Stimulated activated CD4-positive, alpha-beta T cell treated with anti-CD3 and anti-CD28 coated beads, Interleukin-15, amount 100 ng/mL, for 24 hours (primary cell): ENCODE measurements at places on chromosomes 12 and 14.

- DNase-seq, result no peak
Measured at GRCh38 chr14:100158566-100159093, 815 bp downstream of the DEGS2 start.

GRCh38 chr14:75066691-75067090 is 2.8 kb upstream of the ZC2HC1C start:
- DNase-seq, result no peak

DNA sequence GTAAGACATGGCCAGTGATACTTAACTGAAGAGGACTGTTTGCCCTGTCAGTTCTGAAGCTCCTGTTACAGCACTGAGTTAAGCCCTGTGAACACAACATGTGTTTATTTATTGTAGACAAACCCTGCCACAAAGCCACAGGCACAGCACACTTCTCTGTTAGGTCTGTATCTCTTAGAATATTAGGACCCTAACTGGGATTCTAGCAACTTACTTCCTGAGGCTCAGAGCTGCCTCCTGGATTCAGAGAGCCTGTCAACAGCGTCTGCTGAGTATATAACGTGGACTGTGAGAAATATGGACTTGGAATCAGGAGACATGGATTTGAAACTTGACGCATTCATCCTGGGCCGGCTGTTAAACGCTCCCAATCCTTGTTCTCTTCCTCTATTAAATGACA is 135.0 kb upstream of the HIF1A start:
- DNase-seq, result no peak

GRCh38 chr12:64625243-64626077 is 15.2 kb downstream of the RASSF3 start:
- peak; percentile 53 for DNase-seq

GRCh38 chr14:69360438-69361108 is 37.5 kb downstream of the ERH start:
- DNase-seq, result peak; percentile 18

DNA sequence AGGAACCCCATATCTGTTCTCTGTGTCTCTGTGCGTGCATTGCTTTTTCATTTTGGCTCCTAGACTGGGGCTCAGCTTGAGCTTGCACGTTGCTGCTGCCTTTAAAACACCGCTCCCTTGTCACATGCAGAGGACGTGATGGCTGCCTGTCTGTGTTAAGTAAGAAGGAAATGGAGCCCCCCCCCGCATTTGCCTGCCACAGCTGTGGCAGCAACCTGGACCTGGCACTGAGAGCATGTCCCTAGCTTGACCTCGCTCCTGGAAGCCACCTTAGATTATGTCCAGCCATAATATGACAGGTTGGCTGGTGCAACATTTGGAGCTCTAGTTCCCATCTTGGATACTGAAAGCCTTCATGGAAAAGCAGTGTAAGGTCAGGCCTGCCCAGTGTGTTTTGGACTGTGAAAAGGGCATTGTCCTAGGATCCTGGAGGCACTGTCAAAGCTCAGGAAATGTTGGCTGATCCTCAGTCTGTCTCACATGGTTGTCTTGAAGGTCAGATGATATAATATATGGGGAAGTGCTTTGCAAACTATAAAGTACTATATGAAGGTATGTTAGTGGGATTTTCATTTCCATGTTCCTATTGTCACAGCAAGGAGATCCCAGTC is 73.8 kb downstream of the PRKCH start:
- no peak for DNase-seq

DNA sequence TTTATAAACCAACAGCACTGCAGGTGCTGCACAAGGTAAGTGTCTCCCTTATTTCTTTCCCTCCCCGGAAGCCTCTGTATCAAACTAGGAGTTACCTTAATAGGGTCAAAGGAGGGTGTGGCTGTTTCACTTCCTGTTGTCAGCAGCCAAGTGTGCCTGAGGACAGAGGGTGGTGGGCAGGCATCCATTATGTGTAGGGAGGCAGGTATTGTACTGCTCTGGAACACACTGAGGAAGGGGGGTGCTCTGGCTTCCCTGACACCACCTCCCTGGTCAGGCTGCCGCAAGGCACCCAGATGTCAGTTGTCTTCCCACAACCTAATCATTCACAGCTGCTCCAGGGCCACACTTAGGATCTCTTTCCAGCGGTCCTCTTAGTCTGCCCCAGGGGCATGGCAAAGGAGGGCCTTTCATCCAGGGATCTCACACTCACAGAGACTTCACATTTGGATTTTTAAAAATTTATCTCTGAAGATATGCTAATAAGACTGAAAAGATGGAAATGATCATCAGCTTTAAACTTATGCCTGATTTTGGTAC is 132.0 kb upstream of the ARHGAP5 start:
- peak; percentile 6 for DNase-seq

- no peak for DNase-seq
Measured at GRCh38 chr12:131507094-131507493, 203.8 kb upstream of the SFSWAP start.

- no peak for DNase-seq
Measured at GRCh38 chr12:51275088-51275487, 4.9 kb upstream of the SMAGP start.

GRCh38 chr14:40911141-40911540 is 695.5 kb upstream of the LRFN5 start:
- DNase-seq, result no peak

- no peak for DNase-seq
Measured at GRCh38 chr12:115950959-115951358, 326.5 kb downstream of the MED13L start.

GRCh38 chr12:92900941-92901340 is 28.2 kb downstream of the EEA1 start:
- no peak for DNase-seq

DNA sequence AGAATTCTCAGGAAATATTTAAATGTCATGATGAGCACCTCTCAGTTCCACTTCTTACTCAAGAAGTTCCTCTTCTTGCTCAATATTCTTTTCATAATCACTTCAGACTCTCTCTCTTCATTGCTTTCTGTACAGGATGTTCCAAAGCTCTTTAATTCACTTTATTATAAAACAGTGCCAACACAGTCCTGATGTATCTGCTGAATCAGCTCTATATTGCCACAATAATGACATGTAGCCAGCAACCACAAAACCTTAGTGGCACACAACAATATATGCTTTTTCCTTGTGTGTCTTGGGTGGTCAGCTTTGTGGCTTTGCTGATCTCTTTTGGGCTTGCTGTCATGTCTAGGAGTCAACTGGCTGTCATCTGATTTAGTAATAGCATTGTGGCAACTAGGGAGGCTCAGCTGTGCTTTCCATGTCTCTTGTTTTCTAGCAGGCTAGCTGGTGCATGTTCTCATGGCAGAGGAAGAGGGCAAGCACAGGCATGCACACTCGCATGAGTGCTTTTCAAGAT is 52.8 kb upstream of the SLC2A13 start:
- no peak for DNase-seq

- no peak for DNase-seq
Measured at GRCh38 chr14:91159182-91159581, 45.3 kb downstream of the DGLUCY start.

DNA sequence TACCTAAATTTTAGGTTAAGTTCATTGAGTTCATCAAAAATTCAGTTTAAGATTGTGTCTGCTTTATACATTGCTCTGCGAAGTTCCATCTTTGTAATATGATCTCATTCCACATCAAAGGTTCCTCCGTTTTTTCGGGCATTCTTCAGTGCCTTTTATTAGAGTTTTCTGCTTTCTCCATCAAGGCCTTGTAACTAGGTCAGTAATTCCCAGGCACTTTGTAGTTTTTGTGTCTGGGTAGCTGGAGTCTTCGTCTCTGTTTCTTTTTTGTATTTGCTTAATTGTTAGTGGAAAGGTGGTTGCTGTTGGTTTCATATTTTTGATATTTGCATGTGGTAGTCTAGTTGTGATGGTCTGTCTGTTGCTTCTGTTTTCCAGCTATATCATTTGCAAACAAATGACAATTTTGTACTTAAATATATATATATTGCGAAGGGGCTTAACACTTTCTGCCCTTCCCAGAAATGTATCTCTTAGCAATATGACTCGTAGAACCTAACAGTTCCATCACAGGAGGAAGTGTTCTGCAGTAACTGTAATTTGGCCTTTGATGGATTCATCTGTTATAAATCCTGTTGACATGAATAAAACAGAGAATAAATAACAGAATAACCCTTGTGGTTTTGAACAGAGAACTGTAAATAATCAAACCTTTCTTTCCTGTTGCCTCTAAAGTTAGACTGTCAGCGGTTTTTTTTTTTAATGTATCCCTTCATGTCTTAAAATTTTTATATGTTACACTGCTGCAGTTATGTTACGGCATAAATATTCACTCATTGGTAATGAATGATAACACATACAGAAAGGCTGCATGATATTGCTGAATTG is 88.4 kb upstream of the DYNC1H1 start:
- DNase-seq, result no peak

- DNase-seq, result no peak
Measured at GRCh38 chr12:70609203-70609602, 28.0 kb downstream of the PTPRB start.

GRCh38 chr12:3150931-3151835 is 74.0 kb downstream of the TSPAN9 start:
- DNase-seq, result no peak

DNA sequence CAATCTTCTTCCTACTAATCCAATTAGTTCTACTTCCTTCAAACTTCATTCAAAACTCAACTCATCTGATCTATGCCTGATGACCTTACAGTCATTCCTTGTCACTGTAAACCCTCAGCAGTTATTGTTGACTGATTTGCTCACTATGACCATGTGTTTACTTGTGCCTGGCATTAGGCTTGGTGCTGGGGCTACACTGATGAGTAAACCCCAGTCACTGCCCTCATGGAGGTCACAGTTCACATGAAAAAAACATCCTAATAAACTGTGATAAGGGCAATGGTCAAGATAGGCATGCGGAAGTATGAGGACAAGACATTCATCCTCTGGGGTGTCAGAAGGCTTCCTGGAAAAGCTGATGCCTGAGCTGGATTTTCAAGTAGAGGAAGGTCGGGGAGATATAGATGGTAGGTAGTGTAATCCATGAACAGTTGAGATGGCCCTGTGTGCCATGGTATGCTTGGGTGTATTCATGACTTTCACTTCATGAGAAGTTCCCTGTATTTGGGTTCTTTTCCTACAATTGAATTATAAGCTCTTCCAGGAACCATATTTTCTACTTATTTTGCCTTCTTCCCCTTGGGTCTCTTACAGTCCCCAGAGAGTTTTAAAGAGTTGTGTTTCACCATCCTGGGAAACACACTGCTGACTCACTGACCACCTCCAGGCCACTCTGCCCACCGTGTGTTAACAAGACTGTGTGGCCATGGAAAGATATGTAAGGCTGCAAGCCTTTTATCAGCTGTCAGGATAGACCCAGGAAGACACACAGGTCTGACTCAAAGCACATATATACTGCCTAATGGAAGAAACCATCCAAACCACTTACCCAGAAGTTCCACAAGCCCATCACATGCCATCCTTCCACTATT is 38.7 kb upstream of the DUSP6 start:
- DNase-seq, result peak; percentile 9

DNA sequence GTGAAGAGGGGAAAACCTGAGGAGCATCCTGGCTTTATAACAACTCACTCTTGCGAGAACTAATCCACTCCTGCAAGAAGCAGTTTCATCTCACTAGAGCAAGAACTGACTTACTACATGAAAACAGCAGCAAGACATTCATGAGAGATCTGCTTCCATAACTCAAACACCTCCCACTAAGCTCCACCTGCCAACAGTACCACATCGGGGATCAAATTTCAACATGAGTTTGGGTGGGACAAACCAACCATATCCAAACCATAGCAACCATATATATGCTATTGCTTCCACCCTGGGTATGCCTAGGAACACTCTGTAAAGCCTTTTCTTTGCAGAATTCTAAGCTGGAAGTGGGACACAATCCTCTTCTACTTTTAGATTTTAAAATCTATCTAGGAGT is 13.9 kb upstream of the AVPR1A start:
- no peak for DNase-seq

GRCh38 chr14:77306851-77307496 is 13.7 kb downstream of the POMT2 start:
- no peak for DNase-seq

GRCh38 chr12:42810006-42810405 is 220.5 kb upstream of the PRICKLE1 start:
- DNase-seq, result no peak

- DNase-seq, result no peak
Measured at GRCh38 chr12:21516281-21516680, 9.8 kb upstream of the SPX start.

DNA sequence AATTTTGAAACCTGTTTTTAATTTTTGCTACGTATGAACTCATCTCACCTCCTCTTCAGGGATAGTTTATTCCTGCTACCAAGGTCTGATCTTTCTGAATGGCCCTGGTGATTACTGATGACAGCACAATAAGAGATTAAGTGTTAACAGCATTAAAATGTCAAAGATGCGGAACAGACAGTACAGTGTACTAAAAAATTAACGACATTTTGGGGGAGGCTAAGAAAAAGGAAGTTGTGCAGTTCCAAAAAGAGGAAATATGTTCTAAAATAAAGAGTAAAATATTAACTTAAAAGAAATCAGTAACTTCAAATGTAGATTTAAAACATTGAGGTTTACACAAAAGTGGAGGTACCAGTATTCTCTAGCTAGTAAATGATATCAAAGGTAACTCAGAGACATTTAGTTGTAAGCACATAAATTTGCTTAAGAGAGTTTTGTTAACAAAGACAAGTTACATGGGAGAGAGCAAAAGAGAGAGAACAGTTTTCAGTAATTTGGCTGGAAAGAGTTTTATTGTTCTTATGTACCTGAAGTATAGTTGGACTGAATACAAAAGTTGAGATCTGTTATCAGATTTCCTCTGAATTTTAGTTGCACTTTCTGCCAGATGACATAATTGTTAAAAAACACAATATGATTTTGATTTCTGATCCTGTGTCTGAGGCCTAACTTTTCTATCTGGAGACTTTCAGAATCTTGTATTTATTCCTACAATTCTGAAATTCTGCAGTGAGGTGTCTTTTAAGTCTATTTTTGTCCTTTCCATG is 4.2 kb upstream of the CLECL1 start:
- no peak for DNase-seq

DNA sequence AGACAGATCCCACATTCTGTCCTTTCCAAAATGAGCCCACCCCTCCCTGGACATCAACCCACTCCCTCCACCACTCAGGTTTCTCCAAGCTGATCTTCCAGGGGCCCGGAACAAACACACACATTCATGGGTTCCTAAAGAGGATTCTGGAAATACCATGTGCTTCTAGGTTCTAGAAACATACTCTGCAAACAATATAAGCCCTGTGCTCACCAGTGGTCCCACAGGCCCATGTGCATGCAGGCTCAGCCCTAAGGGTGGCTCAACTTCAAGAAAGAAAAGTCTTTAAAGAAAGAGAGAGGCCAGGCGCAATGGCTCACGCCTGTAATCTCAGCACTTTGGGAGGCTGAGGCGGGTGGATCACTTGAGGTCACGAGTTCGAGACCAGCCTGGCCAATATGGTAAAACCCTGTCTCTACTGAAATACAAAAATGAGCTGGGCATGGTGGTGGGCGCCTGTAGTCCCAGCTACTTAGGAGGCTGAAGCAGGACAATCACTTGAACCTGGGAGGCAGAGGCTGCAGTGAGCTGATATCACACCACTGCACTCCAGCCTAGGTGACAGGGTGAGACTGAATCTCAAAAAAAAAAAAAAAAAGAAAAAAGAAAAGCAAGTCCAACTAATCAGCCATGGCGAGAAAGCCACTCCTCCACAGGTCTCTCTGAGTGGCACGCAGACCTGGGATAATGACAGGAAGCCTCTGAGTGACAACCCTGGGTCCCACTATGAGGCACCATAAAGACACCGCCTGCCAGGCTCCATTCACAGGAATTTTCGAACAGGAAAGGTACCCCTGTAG is 59.5 kb upstream of the PNMA1 start:
- DNase-seq, result no peak

GRCh38 chr12:108394196-108394595 is 55.1 kb upstream of the CMKLR1 start:
- DNase-seq, result no peak
